ENCODE measurements at places on chromosomes 11 and 22.

- no peak for DNase-seq
These were observed 418.5 kb downstream of the MIAT start for GRCh38 chr22:27075891-27076290.

DNA sequence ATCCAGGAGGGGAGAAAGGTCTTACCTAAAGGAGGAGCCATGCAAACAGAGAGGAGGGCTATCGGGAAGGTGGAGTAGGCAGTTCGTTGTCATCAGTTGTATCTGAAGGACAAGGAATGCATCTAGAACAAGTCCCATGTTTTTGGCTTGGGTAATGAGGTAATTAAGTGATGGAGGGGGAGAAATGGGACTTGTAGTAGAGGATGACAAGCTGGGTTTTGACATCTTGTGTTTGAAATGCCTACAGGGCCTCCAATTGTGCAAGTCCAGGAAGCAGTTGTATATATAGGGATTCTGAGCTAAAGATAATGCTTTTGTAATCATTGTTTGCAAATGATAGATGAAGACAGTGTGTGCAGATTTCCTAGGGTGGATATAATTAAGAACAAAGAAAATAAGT, 622.8 kb downstream of the NTM start:
- no peak for DNase-seq

DNA sequence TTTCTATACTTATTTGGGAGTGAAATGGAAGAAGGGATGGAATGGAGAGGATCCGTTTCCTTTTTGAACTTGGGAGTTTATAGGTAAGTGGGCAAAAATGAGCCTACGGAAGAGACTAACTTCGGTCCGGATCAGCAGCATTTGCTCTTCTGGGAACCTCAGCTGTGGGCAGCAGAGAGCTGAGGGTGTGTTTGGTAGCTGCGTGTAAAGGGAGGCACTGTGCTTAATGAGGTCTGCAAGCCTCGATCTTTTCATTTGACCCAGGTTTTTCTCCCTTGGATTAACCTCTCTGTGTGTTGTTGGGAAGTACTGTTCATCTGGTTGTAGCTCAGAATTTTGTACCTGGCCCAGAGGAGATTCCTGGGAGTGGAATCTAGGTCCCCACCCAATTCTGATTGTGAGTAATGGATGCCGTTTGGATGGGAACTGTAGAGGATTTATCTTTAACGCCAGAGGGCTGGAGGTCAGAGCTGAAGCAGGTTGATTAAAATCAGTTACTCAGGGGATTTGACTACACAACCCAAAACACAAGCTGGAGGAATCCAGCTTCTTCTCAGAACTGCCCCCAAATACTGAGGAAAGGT, 201.6 kb upstream of the SORL1-AS1 start:
- no peak for DNase-seq

DNA sequence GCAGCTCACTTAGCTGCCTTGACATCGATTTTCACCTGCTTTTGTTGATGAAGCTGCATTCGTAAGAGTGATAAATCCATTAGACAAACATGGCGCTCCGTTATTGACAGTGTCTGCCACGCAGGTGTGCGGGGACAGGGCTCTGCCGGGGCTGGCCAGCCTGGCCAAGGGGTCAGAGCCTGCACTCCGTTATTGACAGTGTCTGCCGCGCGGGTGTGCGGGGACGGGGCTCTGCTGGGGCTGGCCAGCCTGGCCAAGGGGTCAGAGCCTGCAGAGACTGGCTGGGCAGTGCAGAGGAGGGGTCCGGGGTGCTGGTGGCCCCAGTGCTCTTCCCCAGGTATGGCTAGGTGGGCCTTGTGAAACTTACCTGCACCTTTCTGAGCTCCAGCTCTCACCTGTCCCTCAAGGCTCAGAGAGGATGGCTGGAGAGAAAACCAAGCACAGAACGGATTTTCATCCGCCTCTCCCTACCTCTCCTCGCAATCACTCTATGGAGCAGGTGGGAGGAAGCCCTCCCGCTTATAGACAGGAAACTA, 101.6 kb upstream of the B3GAT1 start:
- DNase-seq = no peak

GRCh38 chr11:43116071-43116470, 195.7 kb upstream of the API5 start:
- no peak for DNase-seq

DNA sequence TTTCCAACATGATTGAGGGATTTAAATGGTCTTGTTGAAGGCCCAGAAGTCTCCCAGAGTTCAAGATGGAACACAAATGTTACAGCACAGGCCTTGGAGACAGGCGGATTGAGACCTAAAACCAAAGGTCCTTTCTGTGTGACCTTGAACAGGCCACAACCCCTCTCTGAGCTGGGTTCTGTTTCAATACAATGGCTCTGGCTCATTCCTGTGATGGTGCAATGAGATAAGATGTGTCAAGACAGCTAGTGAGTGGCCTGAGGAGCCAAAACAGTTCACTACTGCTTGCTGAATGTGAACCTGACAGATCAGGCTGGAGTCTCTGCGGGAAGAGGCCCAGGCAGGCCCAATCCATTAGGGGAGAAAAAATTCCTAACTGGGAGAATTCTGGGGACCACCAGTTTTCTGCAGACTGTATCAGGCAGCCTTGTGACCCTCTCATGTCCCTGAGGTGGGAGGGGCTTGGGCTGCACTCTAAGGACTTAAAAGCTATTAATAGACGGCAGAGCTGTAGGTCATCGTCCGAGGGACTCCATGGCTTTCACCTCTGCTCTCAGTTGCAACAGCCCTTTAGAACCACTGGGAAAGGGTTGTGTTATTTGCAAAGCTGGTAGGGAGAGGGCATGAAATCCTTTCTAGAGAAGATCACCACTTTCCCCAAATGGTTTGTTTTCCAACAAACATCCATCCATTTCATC, 126.1 kb upstream of the TEAD1 start:
- DNase-seq = no peak

DNA sequence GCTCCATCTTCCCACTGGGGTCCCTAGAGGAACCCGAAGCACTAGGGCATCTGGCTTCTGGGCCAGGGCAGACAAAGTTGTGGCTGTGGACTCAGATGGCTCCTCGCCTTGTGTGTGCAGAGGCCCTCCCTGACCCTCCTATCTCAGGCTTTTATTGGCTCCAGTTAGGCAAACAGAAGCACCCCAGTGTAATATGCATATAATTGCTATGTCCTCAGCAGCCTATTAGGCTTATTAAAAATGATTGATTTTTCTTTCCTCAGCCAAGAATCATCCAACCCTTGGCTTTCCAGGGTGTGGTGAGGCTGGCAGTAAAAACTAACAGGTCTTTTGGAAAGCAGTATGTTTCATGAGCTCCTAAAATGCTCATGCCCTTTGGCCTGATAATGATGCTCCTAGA, 22.3 kb downstream of the UPB1 start:
- no peak for DNase-seq

DNA sequence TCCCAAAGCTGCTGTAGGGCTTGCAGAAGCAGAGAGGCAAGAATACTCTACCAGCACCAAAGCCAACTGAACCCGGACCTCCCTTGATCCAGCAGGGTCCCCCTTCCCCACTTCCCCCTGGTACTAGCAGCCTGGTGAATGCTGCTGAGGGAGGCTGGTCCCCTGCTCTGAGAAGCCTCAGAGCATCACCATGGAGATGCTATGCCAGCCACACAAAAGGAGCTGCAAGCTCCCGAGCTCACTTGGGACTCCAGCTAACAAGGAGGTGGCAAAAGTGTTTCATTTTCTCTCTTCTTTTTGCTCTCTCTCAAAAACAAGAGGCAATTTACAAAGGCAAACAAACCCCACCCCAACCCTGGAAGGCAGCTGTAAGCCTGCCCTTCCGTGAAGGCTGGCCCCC, 509.8 kb downstream of the BUD13 start:
- no peak for DNase-seq

GRCh38 chr11:128695539-128696221, 1.8 kb downstream of the FLI1 start:
- DNase-seq = no peak

DNA sequence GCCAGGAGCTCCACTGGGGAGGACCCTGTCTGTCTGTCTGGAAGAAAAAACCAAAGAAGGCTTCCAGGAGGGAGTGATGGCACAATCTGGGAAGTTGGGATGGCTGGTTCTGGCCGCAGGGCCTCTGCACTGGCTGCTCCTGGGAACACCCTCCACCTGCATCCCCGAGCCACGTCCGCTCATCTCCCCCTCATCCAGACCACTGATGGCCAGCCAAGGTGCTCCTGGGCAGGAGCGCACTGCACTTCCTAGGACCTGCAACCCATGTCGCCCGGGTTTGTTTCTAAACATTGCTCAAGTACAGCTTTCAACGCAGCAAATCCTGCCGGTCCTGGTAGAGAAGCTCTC, 4.9 kb upstream of the IFITM10 start:
- no peak for DNase-seq
